ENCODE measurements at places on chromosomes 5 and 9.

DNA sequence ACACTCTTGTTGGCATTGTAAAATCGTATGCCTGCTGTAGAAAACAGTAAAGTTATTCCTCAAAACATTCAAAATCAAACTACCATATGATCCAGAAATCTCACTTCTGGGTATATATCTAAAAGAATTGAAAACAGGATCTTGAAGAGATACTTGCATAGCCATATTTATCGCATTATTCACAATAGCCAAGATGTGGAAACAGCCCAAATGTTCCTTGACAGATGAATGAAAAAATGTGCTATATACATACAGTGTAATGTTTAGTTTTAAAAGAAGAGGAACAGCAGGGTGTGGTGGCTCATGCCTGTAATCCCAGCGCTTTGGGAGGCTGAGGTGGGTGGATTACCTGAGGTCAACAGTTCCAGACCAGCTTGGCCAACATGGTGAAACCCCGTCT, 234.1 kb upstream of the DAB2 start:
- no peak for DNase-seq

DNA sequence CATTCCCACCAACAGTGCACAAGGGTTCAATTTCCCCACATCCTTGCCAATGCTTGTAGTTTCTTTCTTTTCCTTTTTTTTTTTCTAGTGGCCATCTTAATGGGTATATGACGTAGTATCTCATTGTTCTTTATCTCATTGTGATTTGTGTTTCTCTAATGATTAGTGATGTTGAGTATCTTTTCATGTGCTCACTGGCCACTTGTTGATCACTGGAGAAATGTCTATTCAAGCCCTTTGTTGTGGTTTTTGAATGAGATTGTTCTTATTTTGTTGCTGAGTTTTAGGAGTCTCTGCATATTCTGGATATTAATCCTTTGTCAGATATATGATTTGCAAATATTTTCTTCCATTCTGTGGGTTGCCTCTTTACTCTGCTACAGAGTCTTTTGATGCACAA, 1.6 kb upstream of the TMED9 start:
- DNase-seq, result no peak

DNA sequence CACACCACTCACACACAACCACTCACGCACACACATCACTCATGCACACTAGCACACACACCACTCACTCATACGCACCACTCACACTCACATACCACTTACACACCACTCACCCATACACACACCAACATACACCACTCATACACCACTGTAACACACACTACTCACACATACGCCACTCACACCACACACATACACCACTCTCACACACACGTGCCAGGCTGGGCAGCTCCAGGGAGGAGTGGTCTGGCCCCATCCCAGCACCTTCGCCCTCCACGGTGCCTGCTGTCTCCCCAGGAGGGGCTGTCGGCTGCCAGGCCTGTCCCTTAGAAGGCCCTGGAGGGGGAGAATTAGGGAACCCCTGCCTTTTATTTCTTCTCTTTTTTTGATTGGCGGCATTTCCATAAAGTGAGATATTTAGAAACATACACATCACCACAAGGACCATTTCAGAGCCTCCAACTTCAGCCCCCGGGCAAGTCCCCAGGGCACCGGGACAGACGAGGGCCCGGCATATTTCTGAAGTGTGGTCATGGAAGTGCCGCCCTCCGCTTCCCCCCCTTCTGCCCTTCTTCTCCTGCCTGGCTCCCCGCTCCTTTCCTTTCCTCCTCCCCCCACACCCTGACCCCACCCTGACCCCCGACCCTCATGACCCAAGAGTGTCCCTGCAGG, 6.3 kb upstream of the ASB6 start:
- DNase-seq, result no peak

GRCh38 chr5:65727491-65728156, 5.6 kb downstream of the NLN start:
- DNase-seq, result no peak

- DNase-seq, result no peak
Observed at GRCh38 chr5:109759306-109759705, 69.6 kb downstream of the MAN2A1 start.

DNA sequence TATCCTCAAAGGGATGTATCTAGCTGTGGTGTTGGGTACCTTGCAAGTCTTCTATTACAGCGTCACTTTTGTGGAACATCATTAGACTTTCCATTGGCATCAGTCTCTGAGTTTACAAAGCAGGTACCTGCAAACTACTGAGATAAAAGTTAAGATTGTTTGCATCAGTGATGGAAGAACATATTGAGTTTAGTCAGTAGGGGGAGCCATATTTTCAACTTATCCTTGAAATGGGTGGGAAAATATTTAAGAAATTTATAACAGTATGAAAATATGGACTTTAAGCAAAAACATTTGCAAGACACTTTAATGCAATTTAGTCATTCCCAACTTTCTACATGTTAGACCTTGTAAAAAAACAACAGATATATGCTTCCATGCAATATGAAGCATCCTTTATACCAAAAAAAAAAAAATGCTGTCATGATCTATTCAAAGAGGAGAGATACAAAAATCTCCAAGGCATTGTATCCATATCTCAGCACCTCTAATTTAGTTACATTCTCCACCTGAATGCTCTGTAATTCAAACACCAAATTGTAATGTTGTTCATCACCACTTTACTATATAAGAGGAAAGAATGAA, 98.6 kb upstream of the ADAMTS19 start:
- DNase-seq, result no peak

- DNase-seq, result no peak
Observed at GRCh38 chr5:166342402-166342801, 1949.0 kb upstream of the WWC1 start.

GRCh38 chr5:127615916-127616315, 33.0 kb upstream of the CTXN3 start:
- DNase-seq, result no peak

- DNase-seq, result no peak
Observed at GRCh38 chr5:156181656-156182055, 145.3 kb upstream of the SGCD start.

- no peak for DNase-seq
Observed at GRCh38 chr5:10431415-10431814, 10.3 kb upstream of the ROPN1L start.

GRCh38 chr5:116229131-116229689, 144.4 kb downstream of the COMMD10 start:
- DNase-seq, result no peak

- DNase-seq, result no peak
Observed at GRCh38 chr5:68331192-68332079, 115.9 kb downstream of the PIK3R1 start.

DNA sequence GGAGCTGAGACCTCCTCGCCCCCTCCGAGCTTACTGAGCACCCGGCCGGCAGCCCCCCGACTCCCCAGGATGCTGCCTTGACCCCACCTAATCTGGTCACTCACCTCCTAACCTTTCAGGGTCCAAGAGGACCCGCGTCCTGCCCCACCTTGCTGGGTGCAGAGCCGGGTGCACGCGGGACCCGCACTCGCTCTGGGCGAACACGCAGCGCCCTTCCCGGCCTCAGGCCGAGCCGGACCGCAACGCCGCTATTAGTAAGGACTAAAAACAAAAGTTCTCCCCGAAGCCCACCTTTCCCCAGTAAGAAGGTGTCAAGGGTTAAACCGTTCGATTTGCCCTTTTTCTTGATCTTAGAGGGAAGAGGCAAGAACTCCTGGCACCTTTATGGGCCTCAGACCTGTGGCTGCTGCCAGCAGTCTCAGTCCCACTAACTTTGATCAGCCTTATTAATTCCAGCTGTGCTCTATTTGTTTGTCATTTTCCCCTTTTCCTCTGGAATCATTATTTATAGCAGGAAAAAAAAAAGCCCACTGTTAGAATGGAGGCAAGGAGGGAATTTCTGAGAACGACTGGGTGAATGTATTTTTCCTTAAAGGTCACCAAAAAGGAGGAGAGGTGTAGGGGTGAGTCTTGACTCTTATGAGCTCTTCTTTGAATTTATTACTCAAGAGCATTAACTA, 10.5 kb downstream of the IRX2 start:
- no peak for DNase-seq

DNA sequence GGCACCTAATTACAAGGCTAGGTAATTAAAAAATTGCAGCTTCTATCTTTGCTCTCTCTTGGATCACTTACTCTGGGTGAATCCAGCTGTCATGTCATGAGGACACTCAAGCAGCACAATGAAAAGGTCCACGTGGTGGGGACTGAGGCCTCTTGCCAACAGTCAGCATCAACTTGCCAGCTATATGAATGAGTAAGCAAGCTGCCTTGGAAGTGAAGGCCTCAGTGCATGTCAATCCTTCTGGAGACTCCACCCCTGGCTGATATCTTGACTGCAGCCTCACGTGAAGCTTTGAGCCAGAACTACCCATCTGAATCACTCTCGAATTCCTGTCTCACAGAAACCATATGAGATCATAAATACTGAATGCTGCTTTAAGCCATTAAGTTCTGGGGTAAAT, 140.5 kb downstream of the SNX18 start:
- no peak for DNase-seq

DNA sequence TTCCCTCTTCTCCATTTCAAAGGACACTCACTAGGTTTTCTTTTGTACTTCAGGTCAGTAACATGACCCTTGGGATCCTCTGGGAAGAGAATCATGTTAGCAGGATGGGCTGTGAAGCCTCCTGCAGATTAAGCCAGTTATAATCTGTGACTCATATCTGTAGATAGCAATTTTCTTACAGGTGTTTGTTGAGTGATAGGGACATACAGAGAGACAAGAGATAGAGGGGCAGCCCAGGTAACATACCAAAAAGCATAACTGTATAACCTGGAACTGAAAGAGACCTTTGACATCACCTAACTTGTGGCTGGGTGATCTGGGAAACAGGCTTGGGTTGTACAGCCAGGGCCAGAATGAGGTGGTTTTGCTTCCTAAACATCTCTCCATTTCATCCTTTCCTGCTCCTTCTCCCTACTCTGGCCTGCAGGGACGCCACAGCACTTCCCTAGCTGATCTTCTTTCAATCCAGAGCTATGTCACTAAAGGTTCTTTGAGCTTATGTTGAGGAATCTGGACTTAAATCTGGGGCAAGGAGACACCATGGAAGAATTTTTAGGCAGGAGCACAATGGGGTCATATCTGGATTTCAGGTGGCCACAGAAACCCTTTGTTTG, 21.0 kb upstream of the PPARGC1B start:
- DNase-seq, result no peak

GRCh38 chr5:89267788-89268187, 384.8 kb upstream of the MEF2C start:
- DNase-seq, result no peak

- no peak for DNase-seq
Observed at GRCh38 chr5:8766448-8766847, 779.4 kb downstream of the SEMA5A start.

DNA sequence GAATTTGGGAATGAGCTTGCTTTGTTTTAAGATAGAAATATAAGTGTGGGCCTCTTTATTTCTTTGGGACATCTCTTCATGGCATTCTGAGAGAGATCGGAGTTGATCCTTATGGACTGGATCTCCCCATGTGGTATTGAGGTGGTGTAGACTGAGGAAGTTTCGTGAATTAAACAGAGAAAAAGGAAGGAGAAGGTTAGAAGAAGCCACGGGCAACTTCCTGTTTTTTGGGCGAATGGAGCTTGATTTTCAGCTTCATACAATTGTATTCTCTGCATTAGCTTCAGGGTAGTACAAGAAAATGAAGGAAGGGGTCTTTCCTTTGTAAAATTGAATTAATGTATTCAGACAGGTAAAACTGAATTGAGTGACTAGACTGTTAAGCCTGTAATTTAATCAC, 70.5 kb upstream of the HMHB1 start:
- DNase-seq, result no peak

DNA sequence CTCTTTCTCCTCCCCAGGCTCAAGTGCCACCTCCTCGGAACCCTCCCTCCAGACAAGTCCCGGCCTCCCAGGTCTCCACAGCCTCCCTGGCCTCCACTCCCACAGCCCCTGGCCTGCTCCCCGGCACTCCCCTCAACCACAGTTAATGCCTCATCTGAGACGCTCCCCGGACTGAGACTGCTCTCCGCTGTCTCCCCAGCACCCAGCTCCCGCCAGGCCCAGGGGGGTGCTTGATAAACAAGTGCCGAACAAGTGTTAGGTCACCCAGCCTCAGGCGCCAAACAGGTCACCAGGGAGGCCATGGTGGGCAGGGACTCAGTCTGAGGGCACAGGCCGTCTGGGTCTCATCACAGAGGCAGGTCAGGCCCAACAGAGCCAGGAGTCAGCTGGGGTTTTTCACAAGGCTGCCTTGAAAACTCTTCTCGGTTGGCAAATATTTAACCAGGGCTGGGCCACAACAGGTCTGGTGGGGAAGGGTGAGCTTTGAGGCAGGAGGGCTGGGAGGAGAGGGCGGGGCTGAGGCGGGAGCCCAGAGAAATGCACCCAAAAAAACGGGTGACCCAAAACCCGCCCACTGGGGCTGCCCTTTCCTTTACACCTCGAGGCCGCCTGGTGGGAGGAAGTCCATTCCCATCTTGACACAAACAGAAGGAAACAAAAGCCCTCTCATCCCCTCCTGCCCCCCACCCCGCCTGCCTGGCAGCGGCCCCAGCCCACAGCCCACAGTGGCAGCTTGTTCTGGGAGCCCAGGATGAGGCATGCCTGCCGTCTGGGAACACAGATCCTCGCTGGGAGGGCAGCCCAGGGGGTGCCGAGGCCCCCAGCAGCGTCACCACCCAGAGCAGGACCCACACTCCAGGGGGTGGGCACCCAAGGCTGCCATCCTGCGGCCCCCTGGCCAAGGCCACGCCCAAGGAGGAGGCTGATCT, 66.6 kb upstream of the STXBP1 start:
- DNase-seq, result no peak

DNA sequence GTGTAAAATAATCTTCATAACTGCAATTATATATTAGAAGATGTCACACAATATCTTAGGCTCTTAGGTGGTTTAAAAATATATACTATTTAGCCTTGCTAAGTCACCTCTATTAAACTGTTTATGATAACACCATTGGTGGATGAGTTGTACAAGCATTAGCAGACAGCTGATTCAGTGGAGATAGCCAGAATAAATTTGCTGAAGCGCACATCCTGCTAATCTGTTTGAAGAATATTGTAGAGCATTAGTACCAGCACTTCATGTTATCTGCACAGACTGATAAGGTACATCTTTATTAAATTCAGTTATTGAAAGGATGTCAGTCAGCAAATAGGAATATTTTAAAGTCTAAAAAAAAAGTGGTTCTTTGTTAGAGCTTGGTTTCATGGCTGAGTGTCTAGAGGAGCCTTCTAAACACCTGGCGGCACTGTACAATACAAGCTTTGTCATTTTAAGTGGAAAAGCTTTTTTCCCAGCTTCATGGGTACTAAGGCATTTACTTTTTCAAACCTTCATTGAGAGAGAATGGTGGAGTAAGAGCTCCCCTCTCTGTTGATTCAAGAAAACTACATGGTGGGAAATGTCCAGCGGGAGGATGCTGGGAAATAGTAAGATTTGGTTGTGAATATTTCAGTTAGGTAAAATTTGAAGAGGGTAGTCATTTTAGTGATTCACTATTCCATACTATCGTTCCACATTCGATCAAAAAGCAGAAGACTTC, 275.1 kb downstream of the SLF1 start:
- DNase-seq, result no peak

- no peak for DNase-seq
Observed at GRCh38 chr5:945691-946551, 53.2 kb downstream of the TRIP13 start.

All from stimulated activated CD4-positive, alpha-beta T cell treated with anti-CD3 and anti-CD28 coated beads, Interleukin-4, amount 100 ng/mL, for 1 hour (primary cell).